Adipocyte (in vitro differentiated cells): ENCODE measurements at places on chromosomes 2 and 18.

DNA sequence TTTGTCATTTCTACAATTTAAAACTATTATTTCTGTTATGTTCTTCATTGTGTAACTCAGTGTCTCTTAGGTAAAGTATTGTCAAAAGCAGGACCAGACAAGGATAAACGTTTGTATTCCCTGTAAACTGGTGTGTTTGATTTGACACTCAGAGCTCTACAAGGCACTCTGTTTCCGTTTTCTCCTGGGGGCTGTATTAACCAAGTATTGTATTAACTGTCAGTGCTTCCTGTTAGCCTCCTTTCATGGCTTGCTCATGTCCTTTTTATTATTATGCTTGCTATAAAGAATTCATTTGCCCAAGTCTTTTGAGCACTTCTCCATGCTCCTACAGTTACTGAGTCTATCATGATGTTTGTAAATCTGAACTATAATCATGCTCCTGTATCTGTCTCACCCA, 323.7 kb downstream of the LPIN1 start:
- no peak for DNase-seq

GRCh38 chr2:222499226-222499625, 74.9 kb downstream of the SGPP2 start:
- DNase-seq, result no peak

DNA sequence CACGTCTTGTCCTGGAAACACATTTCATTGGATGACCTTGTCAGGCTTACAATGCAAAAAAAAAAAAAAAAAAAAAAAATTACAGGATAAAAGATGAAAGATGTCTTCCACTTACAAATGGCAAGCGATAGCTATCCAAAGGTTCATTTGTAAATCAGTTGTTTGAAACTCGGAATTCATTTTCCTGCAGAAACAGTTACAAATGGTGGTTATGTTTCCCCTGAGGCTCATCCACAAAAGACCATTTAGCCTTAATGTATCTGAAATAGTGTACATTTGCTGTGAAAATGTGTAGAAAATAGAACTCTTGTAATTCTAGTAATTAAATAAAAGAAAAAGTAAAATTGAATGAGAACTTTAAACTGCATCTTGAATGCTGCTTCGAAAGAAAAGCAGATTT, 25.9 kb downstream of the DPP10 start:
- no peak for DNase-seq

GRCh38 chr2:31997653-31998052, 13.2 kb downstream of the MEMO1 start:
- no peak for DNase-seq

DNA sequence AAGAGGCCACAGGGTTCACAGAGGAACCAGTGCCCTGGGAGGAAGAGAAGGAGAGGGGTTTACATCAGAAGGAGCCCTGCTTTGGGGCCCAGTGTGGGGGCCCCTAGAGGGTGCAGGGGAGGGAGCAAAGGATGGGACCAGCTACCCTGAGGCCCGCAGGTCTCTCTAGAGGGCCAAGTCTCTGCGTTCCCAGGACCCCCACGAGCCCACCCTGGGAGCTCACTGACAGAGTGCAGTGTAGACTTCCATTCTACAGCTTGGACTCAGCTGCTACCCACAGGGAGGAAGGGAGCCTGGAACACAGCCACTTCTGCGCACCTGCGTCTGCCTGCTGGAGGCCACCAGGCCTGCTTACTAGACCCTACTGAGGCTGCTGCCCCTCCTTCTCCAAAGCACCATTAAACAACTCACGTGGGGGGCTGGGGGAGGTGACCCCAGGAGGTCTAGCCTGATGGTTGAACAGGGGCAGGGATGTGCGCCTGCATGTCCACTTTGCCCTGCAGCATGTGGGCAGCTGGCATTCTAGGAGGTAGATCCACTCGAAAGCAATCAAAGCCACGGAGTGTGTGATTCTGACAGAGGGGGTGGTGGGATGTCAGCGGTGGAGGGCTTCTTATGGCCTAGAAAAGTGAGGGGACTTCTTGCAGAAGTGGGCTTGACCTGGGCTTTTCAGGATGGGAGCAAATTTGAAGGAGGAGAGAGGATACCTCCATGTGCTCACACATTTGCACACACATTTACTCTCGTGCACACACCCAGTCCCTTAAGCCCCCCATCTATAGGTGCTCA, 90.2 kb downstream of the ZFP36L2 start:
- no peak for DNase-seq

DNA sequence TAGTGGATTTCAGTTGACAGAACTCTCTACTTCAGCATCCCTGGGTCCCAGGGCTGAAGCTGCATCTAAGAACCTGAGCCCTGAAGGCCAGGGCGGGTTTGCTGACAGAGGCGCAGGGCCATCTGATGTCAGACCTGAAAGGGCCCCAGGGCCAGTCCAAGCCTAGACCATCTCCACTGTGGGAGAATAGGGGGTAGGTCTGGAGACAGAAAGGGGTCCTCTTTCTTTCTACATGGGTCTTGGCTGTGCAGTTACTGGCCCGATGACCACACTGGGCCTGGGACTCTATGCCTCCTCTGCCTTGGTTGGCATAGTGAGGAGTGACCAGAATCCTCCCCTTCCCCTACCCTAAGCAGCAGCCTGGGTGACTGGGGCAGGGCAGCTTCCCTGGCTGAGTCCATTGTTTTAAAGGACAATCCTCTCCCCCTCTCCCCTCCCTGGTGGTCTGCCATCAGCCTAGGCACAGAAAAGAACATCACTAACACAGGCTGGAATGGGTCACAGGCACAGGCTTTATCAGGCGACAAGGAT, 34.5 kb downstream of the HS1BP3 start:
- DNase-seq, result no peak

GRCh38 chr2:213862407-213863076, 548.3 kb upstream of the VWC2L start:
- no peak for DNase-seq

DNA sequence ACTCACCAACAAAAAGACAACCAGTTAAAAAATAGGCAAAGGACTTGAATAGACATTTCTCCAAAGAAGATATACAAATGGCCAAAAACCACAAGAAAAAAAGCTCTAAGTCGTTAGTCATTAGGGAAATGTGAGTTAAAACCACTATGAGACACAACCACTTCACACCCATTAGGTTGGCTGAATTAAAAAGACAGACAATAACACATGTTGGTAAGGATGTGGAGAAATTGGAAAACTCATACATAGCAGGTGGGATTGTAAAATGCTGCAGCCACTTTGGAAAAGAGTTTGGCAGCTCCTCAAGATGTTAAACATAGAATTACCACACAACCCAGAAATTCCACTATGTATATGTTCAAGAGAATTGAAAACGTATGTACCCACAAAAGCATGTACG, 117.6 kb upstream of the SPATS2L start:
- DNase-seq, result no peak

GRCh38 chr18:58276789-58277739, 233.0 kb downstream of the NEDD4L start:
- no peak for DNase-seq

DNA sequence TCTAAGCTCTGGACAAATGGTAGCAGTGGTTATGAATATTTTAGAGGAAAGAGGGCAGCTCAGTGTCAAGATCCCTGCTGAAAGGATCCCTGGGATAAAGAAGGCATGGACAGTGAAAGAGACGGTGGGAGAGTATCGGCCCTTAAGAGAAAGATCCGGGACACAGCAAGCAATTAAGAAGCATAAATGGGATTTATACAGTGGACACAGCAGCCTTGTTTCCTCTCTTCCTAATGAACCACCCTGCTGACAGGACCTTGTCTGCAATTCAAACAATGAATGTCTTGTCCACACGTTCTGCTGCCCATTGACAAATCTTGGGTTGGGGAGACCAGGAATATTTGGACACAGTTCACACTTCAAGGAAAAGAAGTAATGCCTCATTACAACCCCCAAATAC, 16.5 kb downstream of the CPLX4 start:
- no peak for DNase-seq

DNA sequence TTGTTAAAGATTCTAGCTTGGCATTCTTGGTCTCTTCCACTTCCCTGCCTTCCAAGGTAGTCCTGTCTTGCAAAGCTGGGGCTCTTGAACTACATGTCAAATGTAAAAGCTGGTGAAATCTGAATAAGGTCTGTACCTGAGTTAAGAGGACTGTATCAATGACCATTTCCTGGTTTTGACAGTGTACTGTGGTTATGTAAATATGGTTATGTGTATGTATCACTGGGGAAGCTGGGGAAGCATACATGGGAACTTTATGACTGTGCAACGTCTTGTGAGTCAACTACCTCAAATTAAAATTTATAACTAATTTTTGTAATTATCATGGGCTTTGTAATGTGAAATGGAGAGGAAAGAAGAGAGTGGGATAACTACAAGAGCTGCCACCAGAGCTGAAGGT, 81.7 kb downstream of the COL4A4 start:
- no peak for DNase-seq

DNA sequence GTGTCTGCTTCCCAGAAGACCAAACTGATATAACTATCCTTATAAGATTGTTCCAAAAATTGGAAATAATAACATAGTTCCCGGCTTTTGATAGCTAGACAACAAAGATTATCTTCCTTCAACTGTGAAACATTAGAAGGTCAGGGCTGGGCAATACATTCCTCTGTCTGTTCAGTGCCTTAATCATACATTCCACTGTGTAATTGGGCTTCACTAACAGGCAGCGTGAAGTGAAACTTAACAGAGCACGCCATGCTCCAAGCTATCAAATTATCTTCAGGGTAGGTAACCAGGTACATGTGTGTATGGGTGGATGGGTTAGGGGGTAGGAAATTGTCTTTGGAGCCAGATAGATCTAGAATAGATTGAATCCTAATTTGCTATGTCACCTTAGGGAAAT, 23.5 kb upstream of the ARL5A start:
- peak; percentile 69 for DNase-seq

- no peak for DNase-seq
These were observed 29.4 kb upstream of the NCOA1 start for GRCh38 chr2:24461685-24462084.

DNA sequence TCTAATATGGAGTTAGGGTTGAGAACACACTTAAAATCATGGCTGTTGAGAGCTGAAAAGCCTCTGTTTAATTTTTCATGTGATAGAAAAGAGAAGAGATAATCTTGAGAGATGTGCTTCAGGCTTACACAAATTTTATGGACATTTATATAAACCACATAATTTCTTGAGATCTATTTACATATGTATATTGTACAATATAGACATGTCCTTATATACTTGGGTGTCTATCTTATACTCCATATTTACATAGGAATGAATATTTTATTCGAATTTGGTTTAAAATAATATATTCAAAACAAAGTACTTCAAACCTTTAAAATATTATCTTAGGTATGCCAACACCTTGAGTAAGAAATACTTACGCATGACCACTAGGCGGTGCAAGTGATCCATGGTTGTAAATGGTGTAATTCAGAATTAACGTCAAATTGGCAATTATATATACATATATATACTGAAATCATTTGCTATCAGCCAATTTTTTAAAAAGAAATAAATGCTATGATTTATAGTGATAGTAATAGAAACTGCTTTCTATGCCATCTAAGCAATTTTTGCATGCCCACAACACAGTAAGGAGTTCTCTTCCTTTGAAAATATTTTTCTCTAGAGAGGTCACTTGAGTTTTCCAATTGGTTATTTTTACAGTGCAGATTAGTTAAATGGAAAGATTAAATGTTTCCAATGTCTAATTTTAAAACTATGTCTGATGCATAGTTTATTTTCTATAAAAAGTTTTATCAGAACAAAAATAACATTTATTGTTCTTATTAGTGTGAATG, 37.6 kb upstream of the SPAG16 start:
- peak; percentile 80 for DNase-seq

GRCh38 chr18:3892152-3892551, 442.2 kb downstream of the TGIF1 start:
- DNase-seq, result no peak

- peak; percentile 72 for DNase-seq
These were observed 16.6 kb upstream of the CCNYL1 start for GRCh38 chr2:207694811-207695281.

DNA sequence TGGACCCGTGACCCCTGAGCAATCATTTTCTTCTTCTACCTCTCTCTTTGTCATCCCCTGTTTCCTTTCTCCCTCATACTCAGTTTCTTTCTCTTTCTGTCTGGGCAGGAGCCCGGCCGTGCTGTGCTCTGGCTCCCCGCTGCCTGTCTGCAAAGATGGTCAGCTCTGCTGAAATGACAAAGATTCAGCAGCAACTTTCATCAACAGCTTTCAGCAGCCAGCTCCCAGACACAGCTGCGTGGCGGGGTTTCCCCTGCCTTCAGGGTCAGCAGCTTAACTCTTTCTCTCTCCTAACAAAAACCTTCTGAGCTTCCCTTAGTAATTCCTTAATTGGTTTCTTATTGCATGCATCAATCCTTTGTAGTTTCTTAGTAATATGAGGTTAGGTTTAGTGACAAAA, 1234.4 kb downstream of the CNTNAP5 start:
- DNase-seq, result no peak

GRCh38 chr18:6795307-6795706, 65.8 kb downstream of the ARHGAP28 start:
- peak; percentile 63 for DNase-seq

DNA sequence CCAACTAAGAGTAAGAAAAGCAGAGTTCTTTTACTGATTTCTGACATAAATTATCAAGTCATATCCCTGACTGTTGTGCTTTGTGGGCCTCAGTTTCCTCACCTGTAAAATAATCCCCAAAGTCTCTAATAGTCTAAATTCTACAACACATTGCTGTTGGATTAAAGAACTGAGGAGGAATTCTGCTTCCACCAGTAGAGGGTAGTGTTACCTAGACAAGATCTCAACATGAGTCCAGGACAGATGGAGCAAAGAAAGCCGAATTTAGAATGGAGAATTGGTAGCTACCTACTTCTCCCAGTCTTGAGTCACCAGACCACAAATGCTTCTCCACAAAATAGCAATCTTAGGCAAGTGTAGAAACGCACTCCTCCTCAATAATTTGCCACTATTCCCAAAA, 462.5 kb upstream of the FSHR start:
- no peak for DNase-seq

GRCh38 chr2:214830794-214831346, 21.4 kb upstream of the BARD1 start:
- DNase-seq, result peak; percentile 32

- DNase-seq, result peak; percentile 9
These were observed 214.2 kb downstream of the CALCRL start for GRCh38 chr2:187233811-187234210.

DNA sequence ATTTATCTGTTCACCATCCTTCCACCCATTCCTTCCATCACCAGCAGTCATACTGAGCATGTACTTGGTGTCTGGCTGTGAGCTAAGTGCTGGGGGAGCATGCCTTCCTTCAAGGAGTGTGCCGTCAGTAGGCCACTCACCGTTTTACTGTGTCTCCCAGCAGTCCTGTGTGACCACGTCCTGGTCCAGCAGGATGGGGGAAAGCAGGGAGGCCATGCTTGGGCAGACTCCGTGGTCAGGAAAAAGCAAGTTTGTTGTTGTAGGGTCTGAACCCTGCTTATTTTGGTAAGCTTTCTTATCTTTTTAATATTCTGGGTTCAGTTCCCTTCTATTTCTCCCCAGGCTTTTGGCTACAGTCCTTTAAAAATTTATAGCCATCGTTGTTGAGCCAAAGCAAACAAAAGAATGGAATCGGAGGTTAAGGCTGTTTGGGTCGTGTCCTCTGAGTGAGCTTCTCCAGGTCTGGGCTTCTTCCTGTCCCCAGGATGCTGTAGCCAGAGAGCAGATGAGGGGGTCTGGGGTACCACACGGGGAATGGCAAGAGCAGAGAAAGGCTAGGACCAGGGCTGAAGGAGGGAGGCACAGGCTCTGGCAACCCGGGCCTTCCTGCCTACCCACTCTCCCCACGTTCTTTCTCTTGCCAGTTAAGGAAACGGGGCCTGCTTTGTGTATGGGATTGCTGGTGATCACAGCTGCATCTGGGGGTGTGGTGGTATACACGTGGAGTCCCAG, 13.5 kb downstream of the SLC30A3 start:
- DNase-seq, result no peak

GRCh38 chr2:96856776-96857666, 795 bp downstream of the ANKRD39 start:
- peak; percentile 46 for DNase-seq
